Left hindlimb (tissue), 1 donor: ENCODE measurements at places on chromosomes 16 and 17.

DNA sequence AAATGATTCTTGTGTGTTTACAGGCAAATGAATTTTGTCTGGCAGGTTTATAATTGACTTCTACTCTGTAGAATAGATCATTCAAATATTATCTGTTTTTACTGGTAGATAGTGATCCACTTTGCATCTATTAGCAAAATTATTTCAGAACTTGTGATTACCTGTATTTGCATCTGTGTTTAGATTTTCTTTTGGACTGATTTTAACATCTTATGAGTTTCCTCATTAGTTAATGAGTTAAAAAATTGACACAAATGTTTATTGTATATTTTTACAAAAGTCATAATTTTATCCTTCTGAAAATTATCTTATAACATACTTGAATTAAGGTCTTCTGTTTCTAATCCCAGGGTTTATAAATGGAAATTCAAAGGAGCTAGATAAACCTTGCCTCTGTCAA, 132.0 kb upstream of the KCNJ16 start:
- no peak for DNase-seq

DNA sequence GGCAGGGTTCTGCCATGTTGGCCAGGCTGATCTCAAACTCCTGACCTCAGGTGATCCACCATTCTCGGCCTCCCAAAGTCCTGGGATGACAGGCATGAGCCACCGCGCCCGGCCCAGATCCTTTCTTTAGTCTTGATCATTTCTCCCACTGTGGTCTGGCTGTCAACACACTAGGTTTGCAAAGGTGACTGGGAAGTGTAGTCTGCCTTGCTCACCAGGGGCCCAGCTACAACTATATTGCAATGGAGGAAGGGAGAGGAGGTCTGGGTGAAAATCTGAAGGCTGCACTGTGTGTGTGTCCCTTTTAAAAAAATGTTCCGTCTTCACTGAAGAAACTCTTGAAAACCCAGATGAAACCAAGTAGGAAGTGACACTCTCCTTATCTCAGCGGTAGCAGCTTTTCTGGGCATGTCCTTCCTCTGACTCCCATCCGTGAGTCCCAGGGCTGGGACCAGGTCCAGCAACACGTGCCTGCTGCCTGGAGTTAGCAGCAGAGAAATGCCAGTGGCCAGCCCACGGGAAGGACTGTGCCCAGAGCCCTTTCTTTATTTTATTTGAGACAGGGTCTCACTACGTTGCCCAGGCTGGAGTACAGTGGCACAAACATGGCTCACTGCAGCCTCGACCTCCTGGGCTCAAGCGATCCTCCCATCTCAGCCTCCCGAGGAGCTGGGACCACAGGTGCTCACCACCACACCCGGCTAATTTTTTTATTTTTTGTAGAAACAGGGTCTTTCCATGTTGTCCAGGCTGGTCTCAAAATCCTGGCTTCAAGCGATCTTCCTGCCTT, 17.8 kb upstream of the KIF19 start:
- no peak for DNase-seq

GRCh38 chr17:28505986-28506665, at the start of gene FOXN1:
Gene FOXN1 (plus strand): TSS chr17:28506348. CDS start chr17:28523970, 17,622 bp downstream.
- no peak for DNase-seq

- DNase-seq, result no peak
Measured at GRCh38 chr17:40290629-40291280, 3.1 kb downstream of the CDC6 start.

- no peak for DNase-seq
Measured at GRCh38 chr16:13999071-13999894, 71.8 kb upstream of the MRTFB start.

GRCh38 chr17:69473841-69474831, 59.6 kb downstream of the MAP2K6 start:
- DNase-seq, result no peak

- peak; percentile 82 for DNase-seq
Measured at GRCh38 chr16:17467923-17468540, 2.7 kb downstream of the XYLT1 start.

DNA sequence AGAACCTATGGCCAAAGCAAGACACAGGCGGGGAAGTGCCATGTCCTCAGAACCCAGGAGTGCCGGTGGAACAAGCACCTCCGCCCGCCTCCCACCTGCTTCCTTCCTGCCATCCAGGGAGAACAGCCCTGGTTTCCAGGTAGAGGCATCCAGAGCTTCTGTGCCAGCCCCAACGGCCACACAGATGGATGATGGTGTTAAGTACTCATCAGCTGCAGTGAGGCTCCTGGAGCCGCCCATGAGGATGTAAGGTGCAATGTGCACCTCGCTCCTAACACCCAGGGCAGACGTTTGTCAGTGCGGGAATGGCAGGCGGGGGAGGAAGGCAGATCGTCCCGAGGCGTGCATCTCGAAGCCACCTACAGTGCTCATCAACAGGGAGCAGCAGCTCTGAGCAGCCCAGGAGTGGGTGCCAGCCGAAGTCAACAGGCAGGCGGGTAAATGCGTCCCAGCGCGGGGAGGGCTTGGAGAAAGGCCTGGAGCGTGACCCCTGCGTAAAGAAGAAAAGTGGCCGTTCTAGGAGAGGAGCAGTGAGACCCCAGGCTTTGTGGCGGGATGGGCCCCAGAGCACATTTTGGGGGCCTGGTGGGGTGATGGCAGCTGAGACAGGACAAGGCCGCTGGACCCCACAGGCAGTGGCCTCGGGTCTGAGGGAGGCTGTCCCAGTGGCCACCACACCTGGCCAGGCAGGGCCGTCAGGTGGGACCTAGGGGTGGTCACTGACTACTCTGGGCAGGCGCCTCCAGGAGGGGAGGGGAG, 46.1 kb upstream of the ACSF3 start:
- no peak for DNase-seq

DNA sequence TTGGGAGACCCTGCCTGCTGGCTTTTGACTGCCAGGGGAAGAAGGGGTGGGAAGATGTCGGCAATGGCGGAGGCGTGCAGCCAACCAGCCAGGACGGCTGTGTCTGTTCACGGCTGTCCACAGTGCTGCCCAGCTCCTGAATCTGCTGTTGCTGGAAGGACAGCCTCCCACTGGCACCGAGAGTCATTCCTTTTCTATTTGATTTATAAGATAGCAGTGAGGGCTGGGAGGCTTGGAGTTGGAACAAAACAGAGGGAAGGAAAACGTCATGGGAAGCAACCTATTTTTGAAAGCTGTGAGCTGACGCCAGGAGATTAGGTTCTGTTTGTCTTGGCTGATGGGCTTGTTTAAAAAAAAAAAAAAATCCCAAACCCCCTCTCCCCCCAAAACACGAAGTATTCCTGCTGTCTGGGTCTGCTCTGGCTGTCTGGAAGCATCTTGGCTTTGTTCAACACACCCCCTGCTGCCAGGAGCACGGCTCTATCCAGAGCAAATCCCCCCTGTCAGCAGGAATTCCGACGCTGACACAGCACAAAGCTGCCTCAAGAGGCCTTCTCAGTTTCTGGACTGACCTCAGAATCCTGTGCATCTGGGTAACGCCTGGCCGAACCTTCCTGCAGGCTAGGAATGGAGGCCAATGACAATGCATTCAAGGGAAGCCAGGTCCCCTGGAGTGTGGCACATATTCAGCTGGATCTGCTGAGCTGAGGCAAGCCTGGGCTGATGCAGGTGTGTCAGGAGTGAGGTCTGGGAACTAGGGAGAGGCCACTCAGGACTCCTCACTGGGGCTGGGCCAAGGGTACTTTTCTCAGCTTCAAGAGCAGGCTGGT, 41.0 kb upstream of the SREBF1 start:
- DNase-seq, result peak; percentile 90

GRCh38 chr17:50641357-50641756, 6.7 kb downstream of the ABCC3 start:
- DNase-seq, result peak; percentile 23

GRCh38 chr16:83925095-83925905, 26.4 kb downstream of the MLYCD start:
- no peak for DNase-seq

GRCh38 chr17:82623707-82624106, 24.5 kb downstream of the WDR45B start:
- no peak for DNase-seq

GRCh38 chr16:86512860-86513470, 2.6 kb downstream of the FOXF1 start:
- DNase-seq, result no peak

- no peak for DNase-seq
Measured at GRCh38 chr17:50572541-50572940, 12.0 kb downstream of the CACNA1G start.

DNA sequence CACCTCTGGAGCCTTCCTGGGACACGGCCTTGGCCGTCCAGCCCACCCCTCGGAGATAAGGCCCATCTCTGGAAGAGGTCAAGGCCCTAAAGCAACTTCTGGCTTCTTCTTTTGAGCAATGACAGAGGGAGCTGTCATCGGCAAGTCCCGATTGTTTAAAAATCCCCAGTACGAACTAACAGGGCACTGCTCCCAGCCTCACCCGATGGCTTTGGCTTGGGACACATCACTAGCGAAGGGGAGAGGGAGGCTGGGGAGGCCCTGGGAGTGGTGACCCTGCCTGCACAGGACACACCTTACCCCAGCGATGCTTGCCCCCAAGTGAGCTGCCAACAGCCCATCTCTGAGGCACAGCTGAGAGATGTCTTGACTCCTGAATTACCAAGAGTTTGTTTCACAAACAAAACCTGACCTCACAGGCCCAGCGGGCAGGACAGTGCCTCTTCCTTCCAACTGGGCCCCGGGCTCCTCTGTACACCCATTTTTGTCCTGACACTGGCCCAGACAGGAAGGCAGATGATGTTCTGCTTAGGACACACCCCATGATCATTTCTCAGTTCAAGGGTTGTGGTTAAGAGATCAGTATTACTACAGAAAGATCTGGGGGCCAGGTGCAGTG, 4.8 kb downstream of the SYNGR2 start:
- no peak for DNase-seq

GRCh38 chr16:81786321-81786720, 7.2 kb downstream of the PLCG2 start:
- DNase-seq, result no peak

DNA sequence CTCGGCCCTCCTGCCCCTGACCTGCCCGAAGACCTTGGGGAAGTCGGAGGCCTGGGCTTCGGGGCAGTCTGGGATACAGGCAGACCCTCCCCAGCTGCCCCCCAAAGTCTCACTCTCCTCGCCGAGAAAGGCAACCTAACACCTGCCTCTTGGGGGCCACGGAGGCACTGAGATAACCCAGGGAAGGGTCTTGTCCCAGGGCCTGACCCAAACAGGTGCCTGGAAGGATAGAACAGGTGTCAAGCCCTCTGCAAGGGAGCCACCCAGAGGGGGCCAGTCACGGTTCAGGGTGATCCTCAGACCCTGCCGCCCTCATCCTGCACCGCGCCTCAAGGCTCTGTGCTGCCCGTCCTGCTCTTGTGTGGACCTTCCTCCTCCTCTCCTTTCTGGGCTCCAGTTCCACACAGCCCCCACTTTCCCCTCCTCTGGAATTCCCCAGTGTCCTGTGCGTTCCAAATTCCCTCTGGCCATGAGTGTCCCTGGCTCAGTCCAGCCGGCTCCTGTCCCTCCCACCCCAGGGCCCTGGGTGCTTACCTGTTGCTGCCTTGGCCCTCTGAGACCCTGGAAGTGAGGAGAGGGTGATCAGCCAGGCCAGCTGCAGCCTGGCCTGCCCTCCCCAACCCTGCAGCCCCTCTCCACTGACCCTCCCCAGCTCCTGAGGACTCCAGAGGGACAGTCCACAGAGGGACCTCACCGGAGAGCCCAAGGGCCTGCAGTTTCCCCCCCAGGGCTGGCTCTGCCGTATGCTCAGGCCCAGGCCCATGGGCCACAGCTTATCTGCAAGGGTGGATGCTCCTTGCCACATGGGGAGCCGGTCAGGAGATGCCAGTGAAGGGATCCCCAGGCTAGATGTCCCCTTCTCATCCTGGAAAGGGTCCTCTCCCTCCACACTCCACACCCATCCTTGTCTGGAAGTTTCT, 3.8 kb downstream of the PRSS27 start:
- DNase-seq, result no peak

DNA sequence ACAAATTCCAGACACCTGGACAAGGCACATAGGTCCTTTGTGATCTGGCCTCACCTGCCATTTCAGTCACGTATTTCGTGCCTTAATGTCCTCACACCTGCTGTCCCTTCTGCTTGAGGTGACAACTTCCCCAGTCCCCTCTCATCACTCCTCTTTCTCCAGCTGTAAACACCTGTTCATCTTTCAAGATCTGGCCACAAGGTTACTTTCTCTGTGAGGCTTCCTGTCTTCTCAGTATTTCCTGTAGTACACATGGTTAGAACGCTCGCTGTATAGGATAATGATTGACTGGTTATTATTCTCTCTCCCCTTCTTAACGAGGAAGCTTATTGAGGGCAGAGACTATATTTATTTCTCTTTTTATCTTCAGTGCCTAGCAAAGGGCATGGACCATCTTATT, 74.5 kb upstream of the PMFBP1 start:
- DNase-seq, result no peak

- DNase-seq, result no peak
Measured at GRCh38 chr17:77631307-77631706, 327.2 kb upstream of the TNRC6C start.

GRCh38 chr17:60161598-60162330, 12.0 kb downstream of the CA4 start:
- DNase-seq, result no peak

DNA sequence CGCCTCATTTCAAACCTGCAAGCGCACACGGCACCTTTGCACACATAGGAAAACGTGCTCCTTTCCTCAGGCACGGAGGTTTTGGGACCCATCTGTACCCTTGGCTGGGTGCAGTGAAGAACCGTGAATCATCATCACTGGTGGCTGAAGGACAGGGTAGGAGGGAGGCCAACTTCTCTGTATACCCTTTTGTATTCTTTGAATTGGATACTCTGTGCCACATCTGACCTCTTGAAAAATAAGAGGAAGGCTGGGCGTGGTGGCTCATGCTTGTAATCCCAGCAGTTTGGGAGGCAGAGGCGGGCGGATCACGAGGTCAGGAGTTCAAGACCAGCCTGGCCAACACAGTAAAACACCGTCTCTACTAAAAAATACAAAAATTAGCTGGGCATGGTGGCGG, 11.7 kb downstream of the GPRC5B start:
- no peak for DNase-seq

DNA sequence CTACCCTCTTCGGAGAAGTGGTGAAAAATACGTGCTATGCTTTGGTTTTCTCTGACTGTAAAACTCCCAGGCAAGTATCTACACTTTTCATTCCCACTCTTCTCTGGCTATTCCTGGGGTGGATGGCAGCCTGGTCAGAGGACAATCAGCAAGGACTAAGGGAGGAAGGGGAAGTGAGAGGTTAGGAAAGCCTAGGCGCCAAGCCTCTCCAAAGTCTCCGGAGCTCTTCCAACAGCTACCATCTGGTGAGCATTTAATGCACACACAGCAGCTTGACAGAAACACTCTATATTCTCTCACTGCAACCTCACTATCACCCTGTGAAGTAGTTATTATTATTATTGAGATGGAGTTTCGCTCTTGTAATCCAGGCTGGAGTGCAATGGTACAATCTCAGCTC, 65.1 kb downstream of the WSCD1 start:
- DNase-seq, result no peak

GRCh38 chr16:69904495-69905170, 46.5 kb upstream of the CLEC18A start:
- DNase-seq, result no peak
